Cardiac septum (tissue), 1 donor: ENCODE measurements at places on chromosomes 7 and 10.

GRCh38 chr10:88129013-88129412, 265.6 kb downstream of the PTEN start:
- no peak for DNase-seq

GRCh38 chr7:94250987-94251386, 143.7 kb upstream of the COL1A2 start:
- DNase-seq, result no peak

DNA sequence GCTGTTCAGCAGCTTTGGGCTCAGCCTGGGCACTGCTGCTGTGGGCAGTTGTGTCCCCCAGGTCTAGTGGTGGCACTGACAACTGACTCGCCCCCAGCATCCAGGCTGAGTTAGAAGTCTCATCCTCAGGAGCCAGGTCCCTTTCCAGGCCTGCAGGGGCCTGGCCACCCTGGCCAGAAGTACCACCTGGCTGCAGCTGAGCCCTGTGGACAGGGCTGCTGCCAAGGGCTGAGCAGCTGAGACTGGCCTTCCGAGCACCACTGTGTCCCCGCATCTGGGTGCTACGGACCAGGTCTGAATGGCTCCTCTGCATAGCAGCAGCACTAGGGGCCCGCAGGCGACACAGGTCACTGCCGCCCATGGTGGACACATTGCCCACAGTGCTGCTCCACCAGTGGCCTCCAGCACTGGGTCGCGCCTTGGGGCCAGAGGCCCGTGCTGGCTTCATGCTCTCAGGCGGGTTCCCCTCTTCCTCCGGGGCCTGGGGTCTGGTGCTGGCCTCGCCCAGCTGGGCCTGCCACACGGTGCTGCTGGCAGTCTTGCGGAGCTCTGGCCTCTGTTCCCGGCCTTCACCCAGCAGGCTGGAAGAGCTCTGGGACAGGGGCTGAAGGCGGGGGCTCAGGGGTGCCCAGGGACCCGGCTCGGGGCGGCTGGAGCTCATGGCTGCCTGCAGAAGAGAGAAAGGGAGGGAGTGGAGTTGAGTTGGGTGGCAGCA, 6.2 kb downstream of the GPRIN2 start:
- peak; percentile 77 for DNase-seq

- no peak for DNase-seq
Measured at GRCh38 chr7:114414156-114415063, at the start of gene FOXP2. Gene FOXP2, plus strand, starts transcription at chr7:114414815. Its CDS starts 11,697 bp downstream, at chr7:114426512.

DNA sequence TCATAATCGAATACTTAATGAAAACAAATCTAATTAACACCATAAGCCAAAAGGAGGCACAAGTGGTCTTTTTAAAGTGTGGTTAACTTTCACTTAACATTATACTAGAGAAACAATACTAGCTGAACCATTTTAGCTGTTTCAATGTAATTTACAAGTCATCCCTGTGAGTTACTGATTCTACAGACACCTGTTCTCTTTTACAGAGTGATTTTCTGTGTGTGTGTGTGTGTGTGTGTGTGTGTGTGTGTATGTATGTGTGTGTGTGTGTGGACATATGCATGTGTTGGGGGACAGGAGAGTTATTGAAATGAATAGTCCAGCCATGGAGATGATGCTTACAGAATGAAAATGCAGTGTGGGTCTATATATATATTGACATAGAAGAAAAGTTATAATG, 200.2 kb downstream of the DNAJC1 start:
- DNase-seq, result no peak

GRCh38 chr10:131059881-131060280, 251.6 kb downstream of the TCERG1L start:
- DNase-seq, result no peak

DNA sequence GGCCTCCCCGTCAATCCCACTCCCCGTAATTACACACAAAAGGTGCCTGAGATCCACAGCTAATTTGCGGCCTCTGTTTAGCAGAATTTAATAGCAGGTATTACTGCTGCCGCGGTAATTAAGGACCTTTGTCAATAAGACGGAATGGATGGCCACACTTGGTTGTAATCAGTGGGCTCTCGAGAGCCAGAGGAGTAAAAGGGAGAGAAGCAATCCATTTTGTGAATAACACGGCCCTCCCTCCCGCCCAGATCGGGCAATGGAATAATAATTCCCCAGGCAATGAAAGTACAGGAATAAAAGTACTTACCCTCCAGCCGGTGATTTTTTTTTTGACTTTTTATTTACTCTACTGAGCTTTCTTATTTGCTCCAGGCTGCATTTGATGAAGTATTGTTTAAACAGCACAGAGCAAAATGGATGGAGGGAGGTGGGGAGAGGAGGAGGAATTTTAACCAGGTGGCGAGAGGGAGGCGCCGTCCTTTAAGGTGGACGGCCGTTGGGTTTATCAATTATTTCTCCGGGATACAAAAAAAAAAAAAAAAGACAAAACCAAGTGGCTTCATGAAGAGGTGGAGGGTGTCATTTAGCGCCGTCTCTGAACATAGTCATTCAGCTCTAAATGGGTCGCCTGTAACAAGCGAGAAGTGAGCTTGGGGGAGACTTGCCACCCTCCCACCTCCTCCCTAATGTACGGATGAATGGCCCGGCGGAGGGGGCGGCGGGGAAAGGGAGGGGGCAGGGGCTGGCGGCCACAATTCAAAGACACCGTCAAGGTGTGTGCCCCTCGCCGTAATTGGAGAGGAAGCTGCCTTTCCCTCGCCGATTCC, 120.3 kb downstream of the BUB3 start:
- DNase-seq, result no peak

DNA sequence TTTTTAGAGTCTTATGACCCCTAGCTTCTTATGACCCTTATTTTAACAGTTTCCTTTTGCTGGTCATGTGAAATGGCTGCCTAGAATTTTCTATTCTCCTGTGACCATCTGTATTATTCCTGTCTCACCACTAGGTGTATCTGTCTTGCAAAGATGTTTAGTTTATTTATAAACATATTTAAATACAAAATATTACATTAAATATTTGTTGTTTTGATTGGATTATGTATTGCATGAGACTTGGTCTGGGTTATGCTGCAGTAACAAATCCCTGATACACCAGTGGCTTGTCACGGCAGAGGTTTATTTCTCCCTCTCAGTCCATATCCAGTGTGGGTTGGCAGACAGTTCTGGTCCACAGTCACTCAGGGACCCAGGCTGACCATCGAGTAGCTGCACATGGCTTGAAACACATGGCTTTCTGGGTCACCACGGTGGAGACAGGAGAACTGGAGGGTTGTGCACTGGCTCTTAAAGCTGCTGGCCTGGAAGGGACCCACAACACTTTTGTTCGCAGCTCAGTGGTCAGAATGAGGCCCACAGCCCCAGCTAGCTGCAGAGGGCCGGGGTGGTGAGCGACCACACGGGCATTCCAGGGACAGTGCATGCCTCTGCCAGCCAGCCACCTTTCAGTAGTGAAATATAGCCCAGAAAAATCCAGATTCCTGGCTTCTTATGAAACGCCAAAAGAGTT, 7.4 kb downstream of the RASSF4 start:
- DNase-seq, result no peak

GRCh38 chr10:123571978-123572377, 94.2 kb upstream of the GPR26 start:
- no peak for DNase-seq

- no peak for DNase-seq
Measured at GRCh38 chr7:135121868-135122267, 26.0 kb upstream of the TMEM140 start.

GRCh38 chr10:127344346-127344745, 148.0 kb upstream of the INSYN2A start:
- no peak for DNase-seq

DNA sequence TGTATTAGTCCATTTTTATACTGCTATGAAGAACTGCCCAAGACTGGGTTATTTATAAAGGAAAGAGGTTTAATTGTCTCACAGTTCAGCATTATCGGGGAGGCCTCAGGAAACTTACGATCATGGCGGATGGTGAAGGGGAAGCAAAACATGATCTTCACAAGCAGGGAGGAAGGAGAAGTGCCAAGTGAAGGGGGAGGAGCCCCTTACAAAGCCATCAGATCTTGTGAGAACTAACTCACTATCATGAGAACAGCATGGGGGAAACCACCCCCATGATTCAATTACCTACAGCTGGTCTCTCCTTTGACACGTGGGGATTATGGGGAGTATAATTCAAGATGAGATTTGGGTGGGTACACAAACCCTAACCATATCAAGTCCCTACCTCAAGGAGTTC, 85.4 kb downstream of the JAZF1 start:
- DNase-seq, result no peak

DNA sequence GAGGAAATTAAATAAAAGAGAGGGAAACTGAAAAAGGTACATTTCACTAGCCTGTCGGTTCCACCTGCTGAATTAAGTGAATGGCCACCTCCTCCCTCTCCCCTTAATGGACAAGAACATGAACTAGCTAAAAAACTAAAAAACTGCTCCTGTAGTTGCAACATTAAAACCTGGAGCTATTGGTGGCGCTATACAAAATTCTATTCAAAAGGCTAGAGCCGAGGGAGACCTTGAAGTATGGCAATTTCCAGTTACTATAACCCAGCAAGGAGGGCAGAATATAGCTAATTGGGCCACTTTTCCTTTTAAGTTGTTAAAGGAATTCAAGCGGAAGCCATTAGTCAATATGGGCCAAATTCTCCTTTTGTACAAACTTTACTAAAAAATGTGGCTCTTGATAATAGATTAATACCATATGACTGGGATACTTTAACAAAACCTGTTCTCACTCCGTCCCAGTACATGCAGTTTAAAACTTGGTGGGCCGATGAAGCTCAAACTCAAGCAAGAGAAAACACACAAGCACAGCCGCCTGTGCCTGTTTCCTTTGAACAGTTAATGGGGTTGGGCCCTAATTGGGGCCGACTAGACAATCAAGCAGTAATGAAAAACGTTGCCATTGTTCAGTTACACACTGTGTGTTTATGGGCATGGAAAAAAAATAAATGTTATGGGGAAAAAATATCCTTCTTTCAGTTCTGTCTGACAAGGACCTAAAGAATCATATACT, 6.5 kb upstream of the CHST3 start:
- no peak for DNase-seq

GRCh38 chr7:121037957-121038716, 49.6 kb downstream of the CPED1 start:
- DNase-seq, result no peak

- DNase-seq, result no peak
Measured at GRCh38 chr7:22694597-22695207, 32.3 kb upstream of the IL6 start.

- DNase-seq, result no peak
Measured at GRCh38 chr10:13331646-13332045, 16.4 kb downstream of the SEPHS1 start.

- no peak for DNase-seq
Measured at GRCh38 chr10:62063795-62064472, 162.4 kb downstream of the ARID5B start.

GRCh38 chr10:24272374-24272773, 63.4 kb downstream of the KIAA1217 start:
- no peak for DNase-seq

- no peak for DNase-seq
Measured at GRCh38 chr7:117045927-117046710, 92.8 kb downstream of the ST7 start.

DNA sequence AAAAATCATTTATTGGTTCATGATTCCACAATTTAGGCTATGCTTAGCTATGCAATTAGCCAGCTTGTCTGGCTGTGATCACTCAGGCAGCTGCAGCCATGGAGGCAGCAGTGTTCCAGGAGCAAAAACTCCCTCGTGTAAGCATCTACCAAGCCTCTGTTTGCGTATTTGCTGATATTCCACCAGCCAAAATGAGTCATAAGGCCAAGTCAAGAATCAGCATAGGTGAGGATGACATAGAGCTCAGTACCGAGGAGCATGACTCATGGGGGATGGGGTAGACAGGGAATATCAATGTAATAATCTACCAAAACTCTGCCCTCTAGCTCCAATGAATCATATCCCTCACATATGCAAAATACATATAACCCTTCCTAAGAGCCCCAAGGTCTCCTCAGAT, 63.3 kb downstream of the IMMP2L start:
- DNase-seq, result no peak

- no peak for DNase-seq
Measured at GRCh38 chr7:148894591-148894990, 10.5 kb upstream of the EZH2 start.

GRCh38 chr10:132749371-132749795, 36.6 kb downstream of the NKX6-2 start:
- no peak for DNase-seq

DNA sequence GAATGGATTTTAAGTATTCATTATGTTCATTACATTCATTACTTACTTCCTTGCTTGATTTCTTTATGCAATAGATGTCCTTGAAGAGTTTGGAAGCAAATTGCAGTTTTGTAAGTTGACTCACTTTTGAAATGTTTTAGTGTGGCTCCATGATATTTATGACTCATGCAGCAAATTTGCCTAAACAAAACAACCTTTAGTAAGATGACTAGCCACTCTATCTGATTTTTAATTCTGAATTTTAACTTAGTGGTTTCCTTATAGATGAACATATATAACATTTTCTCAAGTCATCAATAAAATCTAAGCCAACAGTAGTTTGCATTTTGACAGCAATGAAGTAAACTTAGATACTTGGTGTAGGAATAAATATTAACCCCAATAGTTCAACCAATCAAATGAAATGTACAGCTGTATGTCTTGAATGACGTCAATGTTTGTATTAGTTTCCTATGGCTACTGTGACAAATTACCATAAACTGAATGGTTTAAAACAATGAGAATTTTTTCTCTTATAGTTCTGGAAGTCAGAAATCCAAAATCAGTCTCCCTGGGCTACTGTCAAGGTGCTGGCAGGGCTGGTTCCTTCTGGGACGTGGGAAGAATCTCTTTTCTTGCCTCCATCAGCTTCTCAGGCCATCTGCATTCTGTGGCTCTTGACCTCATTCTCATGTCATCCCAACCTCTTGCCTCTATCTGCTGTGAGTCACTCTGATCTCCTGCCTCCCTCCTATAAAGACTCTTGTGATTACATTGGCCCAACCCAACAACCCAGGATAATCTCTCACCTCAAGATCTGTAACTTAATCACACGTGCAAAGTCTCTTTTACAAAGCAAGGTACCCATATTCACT, 73.4 kb downstream of the AHR start:
- no peak for DNase-seq

DNA sequence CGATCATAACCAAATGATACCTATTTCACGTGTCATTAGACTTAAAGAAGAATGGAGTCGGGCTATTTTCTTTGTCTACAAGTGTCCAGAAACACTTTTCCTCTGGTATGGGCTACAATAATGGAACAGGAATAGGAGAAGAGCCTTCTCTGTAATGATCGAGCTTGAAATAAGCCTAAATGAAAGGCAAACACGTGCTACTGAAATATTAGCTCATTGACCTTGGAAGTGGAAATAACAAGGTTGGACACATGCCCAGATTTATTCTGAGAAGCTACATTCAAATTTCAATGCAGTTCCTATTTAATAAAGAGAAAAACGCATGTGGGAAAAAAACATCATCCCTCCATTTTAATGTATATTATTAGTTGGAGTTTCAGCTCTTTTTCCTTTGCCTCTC, 254.7 kb upstream of the PTER start:
- no peak for DNase-seq

- DNase-seq, result no peak
Measured at GRCh38 chr7:69928621-69929020, 330.3 kb downstream of the AUTS2 start.
